Activated naive CD8-positive, alpha-beta T cell treated with anti-CD3 and anti-CD28 coated beads, Interleukin-2, amount 10 ng/mL, durations not matched to agents 7 days and 5 days (primary cell): ENCODE measurements at places on chromosomes 2 and 18.
A peak's percentile ranks its signal among the peaks of the same experiment; 100 is the strongest.

DNA sequence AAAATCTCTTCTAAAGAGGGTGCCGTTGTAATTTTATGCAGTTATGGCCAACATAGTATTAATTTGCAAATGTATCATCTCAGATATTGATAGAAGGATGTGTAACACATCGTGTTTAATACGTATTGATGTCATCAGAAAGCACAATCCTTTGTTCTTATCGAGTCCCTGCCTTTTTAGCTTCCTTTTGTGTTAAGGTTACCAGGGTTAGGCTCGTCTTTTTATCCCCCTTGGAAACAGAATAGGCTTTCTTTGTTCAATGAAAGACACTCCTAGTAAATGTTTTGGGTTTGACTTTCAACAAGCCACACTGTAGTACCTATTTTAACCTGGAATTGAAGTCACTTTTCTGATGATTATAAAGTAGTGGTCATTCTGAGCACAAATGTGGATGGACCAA, 136.2 kb downstream of the WDR7 start:
- no peak overlapping the region for H3K27ac ChIP-seq
- DNase-seq = no peak
- H3K27me3 ChIP-seq = no peaks in the 10 kb centered on the region
- H3K4me3 ChIP-seq = no peak overlapping the region
- H3K36me3 ChIP-seq = no peaks in the 10 kb centered on the region
- H3K4me1 ChIP-seq = peaks cover 2% of the 10 kb centered on the region

DNA sequence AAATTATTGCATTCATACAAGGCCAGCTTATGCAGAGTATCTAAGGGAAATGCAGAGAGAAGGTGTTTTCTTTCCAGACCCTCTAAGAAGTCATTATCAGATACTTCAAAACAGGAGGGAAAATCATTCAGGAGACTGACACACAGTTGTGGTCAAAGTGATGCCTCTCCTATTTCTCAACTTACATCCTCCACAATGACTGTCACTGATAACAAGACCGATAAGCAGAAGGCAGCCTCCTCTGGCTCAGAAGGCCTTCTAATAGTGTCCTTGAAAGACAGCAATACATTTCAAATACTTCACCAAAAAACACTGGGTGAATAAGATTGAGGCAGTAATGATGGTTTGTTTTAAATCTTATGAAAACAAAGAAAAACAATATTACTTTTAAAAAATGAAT, 199.7 kb downstream of the PIEZO2 start:
- DNase-seq = no peak
- no peaks in the 10 kb centered on the region for H3K36me3 ChIP-seq
- no peak overlapping the region for H3K4me3 ChIP-seq

GRCh38 chr2:183117226-183117625, 7.0 kb upstream of the NUP35 start:
- H3K4me3 ChIP-seq = no peak overlapping the region
- no peak overlapping the region for H3K27ac ChIP-seq
- H3K36me3 ChIP-seq = no peaks in the 10 kb centered on the region
- H3K4me1 ChIP-seq = no peaks in the 10 kb centered on the region
- peaks cover 25% of the 10 kb centered on the region for H3K27me3 ChIP-seq

GRCh38 chr18:55608497-55608896, 20.5 kb upstream of the TCF4 start:
- no peaks in the 10 kb centered on the region for H3K27me3 ChIP-seq
- no peaks in the 10 kb centered on the region for H3K36me3 ChIP-seq
- no peak overlapping the region for H3K27ac ChIP-seq
- H3K4me1 ChIP-seq = no peaks in the 10 kb centered on the region

GRCh38 chr2:102940684-102941083, 178.9 kb downstream of the TMEM182 start:
- no peak overlapping the region for H3K27ac ChIP-seq
- no peak for DNase-seq
- H3K4me3 ChIP-seq = no peak overlapping the region
- no peaks in the 10 kb centered on the region for H3K36me3 ChIP-seq
- peaks cover 2% of the 10 kb centered on the region for H3K27me3 ChIP-seq

GRCh38 chr2:69755862-69756467, 14.0 kb downstream of the ANXA4 start:
- DNase-seq = no peak
- H3K36me3 ChIP-seq = peaks cover 3% of the 10 kb centered on the region

DNA sequence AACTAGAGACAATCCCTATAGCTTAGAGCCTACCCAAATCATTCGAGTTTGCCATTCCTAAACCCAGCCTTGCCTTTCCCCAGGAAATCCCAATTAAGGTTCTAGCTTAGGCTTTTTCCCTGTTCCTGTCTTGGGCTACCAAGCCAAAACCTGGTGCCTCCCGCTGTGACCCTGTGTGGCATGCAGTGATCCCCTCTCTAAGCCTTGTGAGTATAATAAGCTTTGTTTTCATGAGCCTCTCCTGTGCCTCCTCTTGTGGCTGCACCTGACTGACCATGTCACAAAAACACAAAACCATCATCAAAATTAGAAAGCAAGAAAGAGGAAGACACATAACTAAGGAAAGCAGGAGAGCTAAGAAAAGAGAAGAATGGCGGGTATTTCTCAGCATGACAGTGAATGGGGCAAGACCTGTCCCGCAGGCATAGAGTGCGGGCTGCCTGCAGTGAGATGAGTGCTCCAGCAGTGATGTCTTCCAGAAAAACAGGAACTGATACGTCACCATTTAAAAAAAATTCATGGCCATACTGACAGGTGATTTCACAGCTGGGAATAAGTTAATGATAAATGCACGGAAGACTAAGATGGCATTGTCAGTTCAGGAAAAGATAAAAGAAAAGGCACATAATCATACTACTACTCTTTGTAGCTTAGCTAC, 9.2 kb upstream of the PAIP2B start:
- peaks cover 12% of the 10 kb centered on the region for H3K27me3 ChIP-seq
- H3K27ac ChIP-seq = no peak overlapping the region
- no peak overlapping the region for H3K4me3 ChIP-seq

DNA sequence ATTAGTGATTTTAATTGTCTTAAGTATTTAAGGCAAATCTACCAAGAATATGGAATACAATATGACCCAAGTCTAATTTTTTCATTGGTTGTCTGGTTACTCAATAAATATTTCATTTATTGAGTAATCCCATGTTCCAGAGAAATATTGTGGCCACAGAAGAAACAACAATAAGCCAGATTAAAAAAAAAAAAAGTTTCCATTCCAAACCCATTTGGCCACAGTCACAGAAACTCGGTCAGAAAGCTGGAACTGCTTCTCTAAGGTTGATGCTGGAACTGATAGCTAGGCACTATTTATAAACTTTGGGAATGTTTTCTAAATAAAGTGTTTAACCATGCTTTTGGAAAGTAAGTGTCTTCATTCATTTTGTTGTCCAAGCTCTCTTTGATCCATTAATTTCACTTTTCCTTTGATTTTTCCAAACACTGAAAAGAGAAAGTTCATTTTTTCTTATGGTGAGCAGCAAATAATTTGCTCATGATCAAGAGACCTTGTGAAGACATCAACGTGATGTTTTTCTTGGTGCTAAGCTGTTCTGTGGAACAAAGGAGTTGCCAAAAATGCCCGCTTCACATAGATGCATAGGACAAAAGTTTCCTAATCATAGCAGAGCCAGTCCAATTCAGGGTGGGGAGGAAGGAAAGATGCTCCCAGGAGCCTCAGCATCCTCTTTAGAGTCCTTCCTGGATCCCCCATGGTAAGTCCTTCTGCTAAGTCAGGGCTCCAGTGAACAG, 72.1 kb upstream of the CCBE1 start:
- no peak overlapping the region for H3K27ac ChIP-seq
- no peak for DNase-seq
- peaks cover 6% of the 10 kb centered on the region for H3K27me3 ChIP-seq
- H3K4me1 ChIP-seq = no peaks in the 10 kb centered on the region

DNA sequence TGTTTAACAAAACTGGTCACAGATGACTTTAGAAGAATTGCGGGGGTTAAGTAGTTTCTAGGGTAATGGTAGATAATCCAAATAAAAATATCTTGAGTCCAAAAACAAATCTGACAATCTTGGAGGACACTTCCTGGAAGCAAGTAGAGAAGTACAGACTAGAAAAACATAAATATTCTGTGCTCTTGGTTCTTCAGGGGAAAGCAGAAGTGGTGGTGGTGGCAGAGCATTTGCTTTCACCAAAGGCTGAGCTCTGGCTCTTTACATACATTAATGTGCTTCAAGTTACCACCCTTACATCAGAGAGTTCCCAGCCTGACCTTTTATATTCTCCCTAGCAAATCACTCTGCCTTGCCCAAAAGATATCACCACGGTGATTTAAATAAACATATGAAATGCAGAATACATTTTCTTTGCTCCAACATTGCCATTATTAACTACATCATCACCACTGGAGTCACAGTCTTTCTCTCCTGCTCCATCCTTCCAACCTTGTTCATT, 15.3 kb downstream of the PDE11A start:
- H3K27me3 ChIP-seq = peaks cover 8% of the 10 kb centered on the region
- H3K36me3 ChIP-seq = no peaks in the 10 kb centered on the region
- H3K4me3 ChIP-seq = no peak overlapping the region
- no peak overlapping the region for H3K27ac ChIP-seq

DNA sequence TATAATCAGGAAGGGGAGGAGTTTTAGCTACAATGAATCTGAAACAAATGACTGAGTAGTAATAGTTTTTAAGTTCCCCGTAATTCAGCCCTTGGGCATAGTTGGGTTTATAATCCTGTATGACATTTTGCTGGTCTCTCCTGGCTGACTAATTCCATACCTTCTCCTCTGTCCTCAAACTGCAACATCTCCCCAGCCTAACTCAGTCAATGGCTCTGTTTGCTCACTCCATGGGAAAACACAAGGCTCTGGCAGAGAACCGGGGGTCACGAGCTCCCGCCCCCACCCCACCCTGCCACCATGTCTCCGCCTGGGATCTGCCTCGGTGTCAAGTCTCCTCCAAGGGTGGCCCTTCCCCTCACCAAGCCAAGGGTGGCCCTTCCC, 168.6 kb downstream of the HDAC4 start:
- H3K4me1 ChIP-seq = peaks cover 35% of the 10 kb centered on the region
- H3K4me3 ChIP-seq = peak overlapping the region; percentile 70
- peaks cover 11% of the 10 kb centered on the region for H3K36me3 ChIP-seq
- no peaks in the 10 kb centered on the region for H3K27me3 ChIP-seq
- no peak for DNase-seq

GRCh38 chr2:229586746-229587705, 127.3 kb downstream of the DNER start:
- no peaks in the 10 kb centered on the region for H3K4me1 ChIP-seq
- peaks cover 9% of the 10 kb centered on the region for H3K27me3 ChIP-seq
- no peak overlapping the region for H3K4me3 ChIP-seq
- no peaks in the 10 kb centered on the region for H3K36me3 ChIP-seq

GRCh38 chr2:204860274-204860673, 315.0 kb downstream of the PARD3B start:
- H3K4me1 ChIP-seq = no peaks in the 10 kb centered on the region
- no peak overlapping the region for H3K27ac ChIP-seq
- no peak overlapping the region for H3K4me3 ChIP-seq

- H3K4me1 ChIP-seq = peaks cover 6% of the 10 kb centered on the region
- H3K36me3 ChIP-seq = no peaks in the 10 kb centered on the region
These were observed 21.9 kb upstream of the PPP1CB start for GRCh38 chr2:28729698-28730097.

DNA sequence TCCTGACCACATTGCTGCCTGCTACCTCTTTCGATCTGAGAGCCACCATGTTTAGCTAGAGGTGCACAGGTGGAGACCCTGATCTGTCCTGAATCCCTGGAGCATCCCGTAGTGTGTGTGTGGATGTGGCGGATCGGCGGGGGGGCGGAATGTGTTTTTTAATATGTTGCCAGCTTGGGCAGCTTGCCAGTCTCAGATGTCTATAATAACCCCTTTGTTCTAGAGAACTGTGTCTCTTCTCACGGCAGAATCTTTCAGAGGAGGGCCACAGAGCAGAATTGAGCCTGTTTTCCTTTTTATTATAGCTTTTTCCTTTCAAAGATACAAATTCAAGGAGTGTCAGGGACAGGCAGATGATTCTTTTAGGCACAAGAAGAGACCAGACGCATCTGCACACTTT, 934.1 kb upstream of the KLHL29 start:
- H3K4me1 ChIP-seq = no peaks in the 10 kb centered on the region
- H3K36me3 ChIP-seq = no peaks in the 10 kb centered on the region

DNA sequence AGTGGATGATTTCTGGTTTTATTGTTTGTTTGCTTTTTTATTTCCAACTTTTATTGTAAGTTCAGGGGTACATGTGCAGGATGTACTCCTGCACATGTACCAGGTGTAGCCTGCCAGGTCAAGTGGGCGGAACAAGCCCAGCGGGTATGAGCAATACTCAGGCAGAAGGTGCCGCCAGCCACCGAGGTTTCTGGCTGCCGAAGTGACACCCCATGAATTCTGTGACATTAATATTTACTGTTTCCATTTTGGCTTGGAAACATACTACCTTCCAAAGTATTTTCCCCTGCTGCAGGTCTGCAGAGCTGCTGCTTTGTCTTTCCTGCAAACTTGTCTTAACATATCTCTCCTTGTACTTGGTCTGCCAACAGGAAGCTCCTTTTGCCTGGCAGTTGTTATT, 78.5 kb downstream of the PTPN4 start:
- peaks cover 14% of the 10 kb centered on the region for H3K4me1 ChIP-seq
- peaks cover 33% of the 10 kb centered on the region for H3K36me3 ChIP-seq
- no peak overlapping the region for H3K27ac ChIP-seq
- H3K4me3 ChIP-seq = no peak overlapping the region

- peaks cover 77% of the 10 kb centered on the region for H3K27me3 ChIP-seq
- no peaks in the 10 kb centered on the region for H3K36me3 ChIP-seq
- H3K4me1 ChIP-seq = peaks cover 21% of the 10 kb centered on the region
These were observed 2.3 kb upstream of the BCL11A start for GRCh38 chr2:60555783-60556139.

GRCh38 chr18:57331718-57332117, 20.6 kb upstream of the ST8SIA3 start:
- DNase-seq = no peak
- no peak overlapping the region for H3K4me3 ChIP-seq
- no peaks in the 10 kb centered on the region for H3K4me1 ChIP-seq
- H3K36me3 ChIP-seq = no peaks in the 10 kb centered on the region
- no peak overlapping the region for H3K27ac ChIP-seq
- peaks cover 6% of the 10 kb centered on the region for H3K27me3 ChIP-seq

GRCh38 chr2:29276151-29276550, 160.9 kb downstream of the CLIP4 start:
- DNase-seq = no peak
- no peak overlapping the region for H3K27ac ChIP-seq
- H3K27me3 ChIP-seq = peaks cover 14% of the 10 kb centered on the region
- no peaks in the 10 kb centered on the region for H3K36me3 ChIP-seq
- H3K4me3 ChIP-seq = no peak overlapping the region

GRCh38 chr2:30323499-30323898, 92.2 kb downstream of the LBH start:
- no peaks in the 10 kb centered on the region for H3K27me3 ChIP-seq
- H3K36me3 ChIP-seq = peaks cover 5% of the 10 kb centered on the region
- no peak for DNase-seq
- H3K27ac ChIP-seq = no peak overlapping the region

DNA sequence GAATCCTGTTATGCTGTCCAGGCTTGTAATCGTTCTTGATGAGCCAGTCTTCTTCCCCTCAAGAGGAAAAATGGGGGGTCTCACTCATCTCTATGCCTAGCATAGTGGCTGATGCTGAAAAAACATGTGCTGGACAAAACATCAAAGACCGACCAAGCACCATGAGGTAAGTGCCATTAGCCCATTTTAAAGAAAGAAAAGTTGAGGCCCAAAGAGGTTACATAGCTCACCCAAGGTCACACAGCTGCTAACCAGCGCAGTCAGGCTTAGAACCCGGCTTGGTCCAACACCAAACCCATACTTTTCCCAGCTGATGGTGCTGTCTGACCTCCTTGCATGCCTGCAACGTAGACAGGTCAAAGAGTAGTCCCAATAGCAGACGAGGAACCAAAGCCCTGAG, 156.4 kb downstream of the INHBB start:
- H3K4me1 ChIP-seq = no peaks in the 10 kb centered on the region
- H3K27ac ChIP-seq = no peak overlapping the region
- H3K4me3 ChIP-seq = no peak overlapping the region
- H3K36me3 ChIP-seq = no peaks in the 10 kb centered on the region
- DNase-seq = no peak
